ENCODE measurements at places on chromosomes 4 and X.

GRCh38 chr4:178881937-178882336 lies 1439.7 kb upstream of the AGA start:
- no peak for DNase-seq

- DNase-seq: peak; percentile 85
Measured at GRCh38 chr4:6974138-6974848, 64.7 kb downstream of the TBC1D14 start.

DNA sequence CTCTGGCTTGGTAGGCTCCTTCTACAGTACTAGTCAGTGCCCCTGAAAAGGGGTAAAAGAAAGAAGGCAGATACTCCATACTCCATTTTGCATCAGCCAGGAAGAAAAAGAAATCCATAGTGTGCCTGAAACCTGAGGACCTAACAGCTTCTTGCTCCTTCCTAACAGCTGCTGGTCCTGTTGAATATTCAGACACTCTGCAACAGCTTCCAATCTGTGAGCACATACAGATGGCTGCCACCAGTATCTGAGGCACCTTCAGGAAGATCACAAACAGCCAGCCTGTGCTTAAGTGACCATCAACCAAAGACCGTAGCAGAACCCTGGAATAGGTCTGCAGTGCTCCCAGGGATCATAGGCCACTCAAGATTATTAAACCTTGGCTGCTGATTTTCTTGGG lies 4.3 kb downstream of the GIMD1 start:
- no peak for DNase-seq

DNA sequence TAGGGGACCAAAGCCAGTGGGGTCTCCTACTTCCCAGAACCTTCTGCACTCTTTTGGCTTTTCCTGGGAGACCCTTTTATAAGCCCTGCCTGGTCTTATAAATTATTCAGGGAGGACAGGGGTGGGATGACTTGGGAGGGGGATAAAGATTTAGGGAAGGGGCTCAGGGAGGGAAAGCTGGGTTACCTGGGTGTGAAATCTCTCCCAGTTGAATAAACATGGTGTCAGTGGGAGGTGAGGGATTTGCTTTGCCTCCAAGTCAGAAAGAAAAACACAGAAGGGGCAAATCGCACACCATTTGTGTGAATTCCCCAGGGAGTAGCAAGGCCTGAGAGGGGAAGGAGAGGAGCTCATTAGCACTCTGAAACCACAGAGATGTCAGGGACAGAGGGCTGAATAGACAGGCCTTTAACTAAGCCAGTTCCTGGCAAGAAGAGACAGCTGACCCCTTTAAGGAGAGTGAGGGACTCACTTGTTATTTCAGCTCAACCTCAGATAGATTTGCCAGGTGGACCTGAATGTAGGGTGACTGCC lies at the start of gene RIPPLY1:
TSS of gene RIPPLY1 (minus strand) at position 51 of the 534 bp plus-strand sequence. CDS start 54 bp downstream, outside the sequence.
- no peak for DNase-seq

GRCh38 chr4:40377512-40378365 lies 42.6 kb downstream of the CHRNA9 start:
- no peak for DNase-seq

- DNase-seq: no peak
Measured at GRCh38 chrX:112571388-112571787, 108.3 kb downstream of the LHFPL1 start.

- DNase-seq: no peak
Measured at GRCh38 chrX:71440401-71440800, 74.2 kb downstream of the TAF1 start.

All from H4 (cell line).